AG04450 (cell line): ENCODE measurements at places on chromosomes 16 and 17. TPM values are rescaled to one million over a fixed set of nuclear protein-coding genes. Genes with fewer than 3 reads are reported as not detected.

DNA sequence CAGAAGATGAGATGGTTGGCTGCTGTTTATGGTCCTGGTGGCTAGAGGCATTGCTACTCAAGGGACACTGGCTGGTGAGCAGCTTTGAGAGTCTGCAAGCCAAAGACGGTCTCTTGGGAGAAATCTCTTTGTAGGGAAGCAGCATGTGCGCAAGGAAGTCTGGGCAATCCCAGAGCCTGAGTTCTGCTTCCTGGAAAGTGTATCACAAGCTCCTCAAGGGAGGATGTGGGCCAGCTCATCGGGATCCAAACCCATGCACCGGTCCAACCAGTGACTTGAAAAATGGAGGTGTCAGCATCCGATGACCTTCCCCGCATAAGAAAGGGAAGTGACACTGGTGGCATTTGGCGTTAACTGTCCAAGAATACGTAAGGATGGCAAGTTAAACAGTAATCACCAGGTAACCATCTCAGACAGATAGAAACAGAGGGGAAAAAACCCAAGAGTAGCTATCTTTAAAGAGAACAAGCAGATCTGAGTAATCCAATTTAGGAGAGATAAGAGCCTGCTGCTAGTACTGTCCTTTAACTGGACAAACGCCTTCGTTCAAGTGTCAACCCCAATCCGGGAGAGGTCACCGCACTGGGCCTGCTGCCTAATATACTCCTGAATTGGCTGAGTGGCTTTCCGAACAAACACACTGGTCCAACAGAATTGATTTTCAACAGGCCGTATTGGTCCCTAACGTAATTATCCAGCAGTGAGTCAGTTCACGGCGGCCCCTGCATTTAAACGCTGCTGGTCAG is 303.0 kb upstream of the ZFHX3 start:
- no peak for DNase-seq

GRCh38 chr16:3656491-3657468 is 2.3 kb downstream of the DNASE1 start:
- no peak for DNase-seq

- DNase-seq, result no peak
Measured at GRCh38 chr16:19238406-19238805, 47.1 kb upstream of the CLEC19A start.

- DNase-seq, result no peak
Measured at GRCh38 chr16:2881783-2882649, 999 bp upstream of the FLYWCH2 start.

DNA sequence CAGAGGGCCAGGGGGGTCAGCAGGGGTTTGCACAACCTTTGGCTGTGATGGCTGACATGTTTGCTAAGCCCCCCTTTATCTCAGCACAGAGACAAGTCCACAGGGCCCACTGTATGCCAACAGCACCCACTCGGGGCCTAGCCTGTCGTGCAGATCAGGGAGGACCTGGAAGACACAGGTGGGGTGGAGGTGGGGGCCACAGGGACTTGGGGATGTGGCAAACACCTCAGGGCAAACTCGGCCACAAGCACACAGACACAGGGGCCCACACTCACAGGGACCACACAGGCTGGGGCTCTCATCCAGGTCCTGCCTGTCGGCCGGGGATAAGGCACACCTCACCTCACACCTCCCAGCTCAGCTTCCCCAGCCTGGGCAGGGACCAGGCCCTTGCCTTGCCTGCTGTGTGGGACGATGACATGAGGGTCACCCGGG is 87.9 kb downstream of the C16orf78 start:
- DNase-seq, result no peak

DNA sequence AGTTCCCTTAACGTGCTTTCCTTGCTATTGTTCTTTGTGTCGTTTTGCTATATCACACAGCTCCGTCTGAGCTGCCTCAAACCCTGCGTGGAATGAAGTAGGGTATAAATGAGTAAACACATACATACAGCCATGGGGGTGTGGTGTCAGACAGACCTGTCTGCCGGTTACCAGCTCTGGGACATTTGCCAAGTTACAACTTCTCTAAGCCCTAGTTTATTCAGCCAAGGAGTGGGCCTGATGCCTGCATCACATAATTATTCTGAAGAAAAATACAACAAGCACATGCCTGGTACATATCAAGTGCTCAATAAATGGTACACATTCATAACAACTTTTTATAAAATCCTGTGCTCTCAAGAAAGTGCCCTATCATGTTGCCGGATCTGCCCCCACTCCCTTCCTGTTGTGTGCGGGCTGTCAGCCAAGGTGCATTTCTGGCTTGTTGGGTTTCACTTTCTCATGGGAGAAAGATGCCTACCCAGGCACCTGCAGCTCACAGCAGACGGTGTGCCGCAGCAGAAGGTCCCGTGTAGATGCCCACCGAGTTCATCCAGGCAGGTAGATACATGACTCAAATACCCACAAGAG is 30.5 kb downstream of the SMPD3 start:
- no peak for DNase-seq

- DNase-seq, result no peak
Measured at GRCh38 chr17:34827008-34827407, 134.3 kb downstream of the CCT6B start.

GRCh38 chr16:85490407-85491057 is 122.6 kb upstream of the GSE1 start:
- no peak for DNase-seq

GRCh38 chr17:82060614-82061013 is 5.0 kb downstream of the DUS1L start:
- no peak for DNase-seq

- DNase-seq, result no peak
Measured at GRCh38 chr17:63033142-63033541, 67.1 kb downstream of the TANC2 start.

DNA sequence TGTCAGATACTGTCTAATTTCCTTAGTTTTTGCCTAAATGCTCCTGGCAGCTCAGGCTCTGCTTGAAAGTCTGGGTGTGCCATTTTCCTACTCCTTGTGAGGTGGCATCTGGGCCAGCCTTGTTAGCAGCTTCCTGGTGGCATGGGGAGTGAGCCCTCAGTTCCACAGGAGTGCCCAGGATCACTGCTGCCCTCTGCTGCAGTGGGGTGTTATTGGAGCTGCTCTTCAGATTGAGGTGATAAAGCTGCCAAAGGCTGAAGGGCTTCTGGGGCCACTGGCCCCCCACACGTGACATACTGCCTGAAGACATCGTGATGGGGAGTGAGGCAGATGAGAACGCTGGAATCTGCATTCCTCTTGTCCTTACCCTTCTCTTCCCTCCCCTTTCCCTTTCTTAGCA is 27.4 kb downstream of the CEP95 start:
- DNase-seq, result no peak

- no peak for DNase-seq
Measured at GRCh38 chr17:41416479-41416878, 7.9 kb downstream of the KRT37 start.

- DNase-seq, result no peak
Measured at GRCh38 chr16:56517206-56517605, 2.6 kb downstream of the BBS2 start.

DNA sequence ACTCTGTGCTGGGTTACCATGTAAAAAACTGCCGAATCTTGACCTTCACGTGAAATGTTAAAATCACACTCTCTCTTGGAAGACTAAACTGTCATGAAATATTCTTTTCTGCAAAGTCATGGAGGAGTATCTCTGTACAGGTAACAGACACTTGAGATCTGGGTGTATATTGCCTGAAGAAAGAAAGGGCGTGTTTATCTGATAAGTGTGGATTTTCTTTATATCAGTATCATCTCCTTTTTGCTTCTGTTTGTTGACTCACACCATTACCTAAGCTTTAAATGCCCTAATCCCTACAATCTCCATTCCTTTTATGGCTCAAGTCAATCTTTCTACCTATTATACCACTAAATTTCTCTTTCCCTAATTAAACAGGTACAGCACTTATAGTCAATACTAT is 673.2 kb upstream of the SOX9 start:
- no peak for DNase-seq

- no peak for DNase-seq
Measured at GRCh38 chr16:1966460-1966859, at the start of gene RNF151. Gene RNF151, plus strand, starts transcription at chr16:1966856. Its CDS starts 26 bp downstream, at chr16:1966882.

DNA sequence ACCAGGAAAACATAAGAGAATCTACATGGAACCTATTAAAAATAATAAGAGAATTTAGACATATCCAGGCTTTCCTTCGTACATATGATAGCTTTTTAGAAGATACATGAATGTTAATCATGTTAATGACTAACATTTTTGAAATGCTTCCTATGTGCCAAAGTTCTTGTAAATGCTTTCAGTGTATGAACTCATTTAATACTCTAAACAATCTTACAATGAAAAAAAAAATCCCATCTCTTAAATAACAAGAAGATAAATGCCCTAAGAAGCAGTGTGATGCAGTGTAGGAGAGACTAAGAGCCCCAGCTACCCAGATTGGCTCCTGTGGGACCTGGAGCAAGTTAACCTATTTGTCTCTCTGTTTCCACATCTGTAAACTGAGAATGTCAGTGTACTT is 220.4 kb upstream of the MYOCD start:
- no peak for DNase-seq

DNA sequence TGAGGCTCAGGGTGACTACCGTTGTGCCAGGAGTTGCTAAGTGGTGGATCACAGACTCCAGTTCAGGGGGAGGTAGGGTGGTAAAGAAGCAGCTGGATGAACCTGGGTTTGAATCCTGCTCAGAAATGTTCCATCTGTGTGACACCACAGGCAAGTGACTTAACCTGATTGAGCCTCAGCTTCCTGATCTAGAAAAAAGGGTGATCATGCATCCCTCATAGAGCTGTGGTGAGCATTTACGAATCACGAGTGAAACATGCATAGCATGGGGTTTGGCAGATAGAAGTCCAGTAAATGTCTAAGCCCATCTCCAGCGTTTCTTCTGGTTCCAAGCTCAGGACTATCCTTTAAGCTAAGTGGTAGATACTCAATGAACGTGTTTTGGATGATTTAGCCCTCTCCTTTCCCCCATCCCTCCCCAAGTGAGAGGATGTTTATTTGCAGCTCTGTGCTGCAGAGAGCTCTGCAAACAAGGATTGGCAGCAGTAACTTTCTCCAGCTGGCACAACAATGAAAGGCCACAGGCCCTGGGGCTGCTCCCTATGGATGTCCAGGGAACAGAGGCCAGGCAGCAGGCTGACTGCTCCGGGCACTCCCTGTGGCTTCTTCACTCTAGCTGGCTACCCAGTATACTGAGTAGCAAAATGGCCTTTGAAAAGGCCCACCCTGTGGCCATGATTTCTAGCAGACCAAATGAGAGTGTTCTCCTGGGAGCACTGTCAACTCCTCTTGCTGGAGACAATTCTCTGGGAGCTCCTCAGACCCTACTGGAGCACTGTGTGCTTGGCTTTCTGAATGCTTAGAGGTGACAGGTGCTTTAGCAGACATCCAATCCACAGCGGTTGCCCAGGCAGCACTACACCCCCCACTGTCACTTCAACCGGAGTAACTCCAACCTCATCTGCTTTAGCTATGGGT is 21.3 kb downstream of the CA4 start:
- no peak for DNase-seq

DNA sequence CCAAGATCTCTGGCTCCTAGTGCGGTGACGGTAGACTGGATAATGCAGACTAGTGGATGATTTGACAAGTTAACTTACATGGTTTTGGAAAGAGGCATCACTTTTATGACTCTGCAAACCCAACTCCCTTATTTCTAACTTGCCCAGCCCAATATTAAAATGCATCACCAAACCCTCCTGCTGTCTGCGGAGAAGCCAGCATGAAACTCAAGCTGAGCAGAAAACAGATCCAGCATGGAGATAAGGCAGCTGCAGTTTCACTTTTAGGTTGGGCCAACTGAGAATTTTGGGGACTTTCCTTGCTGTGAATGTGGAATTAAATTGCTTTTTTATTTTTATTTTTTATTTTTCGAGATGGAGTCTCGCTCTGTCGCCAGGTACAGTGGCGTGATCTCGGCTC is 27.8 kb downstream of the CDH1 start:
- DNase-seq, result no peak

DNA sequence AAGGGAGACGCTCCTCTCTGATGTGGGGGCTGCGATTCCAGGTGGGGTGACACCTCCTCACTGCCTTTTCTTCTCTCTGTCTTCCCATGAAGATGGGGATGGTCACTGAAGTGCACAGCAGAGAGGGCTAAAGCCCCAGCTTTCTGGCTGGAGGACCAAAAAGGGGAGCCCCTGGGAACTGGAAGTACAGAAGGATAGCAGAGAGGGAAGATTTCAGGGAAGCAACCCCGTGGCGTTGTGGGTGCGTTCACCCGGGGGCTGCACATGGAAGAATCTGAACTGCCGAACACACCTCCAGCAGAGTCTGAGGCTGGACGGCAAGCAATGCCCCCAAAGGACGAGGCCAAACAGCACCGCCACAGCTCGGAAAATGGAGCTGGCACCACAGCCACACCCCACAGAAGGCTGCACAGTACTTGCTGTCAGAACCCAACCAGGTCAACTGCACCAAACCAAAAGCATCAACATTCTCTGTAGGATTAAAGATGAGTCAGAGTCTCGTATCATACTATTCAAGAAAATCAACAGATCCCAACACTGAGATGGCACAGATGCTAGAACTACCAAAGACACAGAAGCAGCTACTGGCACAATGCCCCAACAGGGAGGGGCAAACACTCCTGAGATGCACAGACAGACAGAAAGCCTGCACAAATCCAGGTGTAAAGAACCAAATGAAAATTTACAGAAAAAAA is 49.9 kb downstream of the MAP1LC3B start:
- no peak for DNase-seq

DNA sequence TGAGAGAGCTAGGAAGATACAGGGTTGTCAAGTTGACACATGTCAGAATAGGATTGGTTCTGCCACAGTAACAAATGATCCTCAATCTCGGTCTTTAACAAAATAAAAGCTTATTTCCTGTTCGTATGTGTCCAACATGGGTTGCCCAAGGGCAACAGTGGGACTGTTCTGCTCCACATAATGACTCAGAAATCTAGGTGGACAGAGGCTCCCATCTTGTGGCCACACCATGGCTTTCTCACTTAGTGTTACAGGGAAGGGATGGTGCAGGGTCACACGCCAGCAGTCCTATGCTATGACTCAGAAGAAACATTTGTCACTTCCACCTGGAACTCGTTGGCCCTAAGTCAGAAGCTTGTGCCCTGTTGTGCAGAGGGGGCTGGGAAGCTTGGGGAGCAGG is 364.9 kb downstream of the SNX29 start:
- no peak for DNase-seq

DNA sequence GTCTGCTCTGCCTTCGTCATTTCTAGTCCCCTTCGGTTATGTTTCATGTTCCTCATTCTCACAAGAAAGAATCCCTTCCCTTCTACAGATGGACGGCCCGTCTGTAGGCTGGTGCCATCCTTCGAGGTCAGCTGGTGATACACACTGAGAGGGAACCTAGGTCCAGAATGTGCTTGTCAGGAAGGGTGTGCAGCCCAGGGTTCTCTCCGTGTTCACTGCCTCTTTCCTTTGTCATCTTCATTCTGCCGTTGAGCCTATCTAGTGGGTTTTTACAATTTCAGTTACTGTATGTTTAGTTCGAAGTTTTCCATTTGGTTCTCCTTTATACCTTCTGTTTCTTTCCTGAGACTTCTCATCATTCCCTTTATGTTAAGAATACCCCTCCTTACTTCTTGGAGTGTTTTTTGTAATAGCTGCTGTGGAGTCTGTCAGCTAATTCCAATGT is 18.9 kb downstream of the KIAA0513 start:
- no peak for DNase-seq

Gene PABPN1L
- polyA plus RNA-seq, result not detected in 2 replicates

Gene SMPD3
- 0.01 TPM in 1 of 2 replicates, not detected in the other for polyA plus RNA-seq

Gene IFI35
- polyA plus RNA-seq, result 24.1 and 25.7 TPM in 2 replicates

Gene VAT1
- polyA plus RNA-seq, result 228 and 236 TPM in 2 replicates

Gene ABCC11
- 0.06 and 0.19 TPM in 2 replicates for polyA plus RNA-seq

Gene CHRNE
- 0.07 and 0.19 TPM in 2 replicates for polyA plus RNA-seq

Gene B4GALNT2
- polyA plus RNA-seq, result 0.01 TPM in 2 replicates

Gene KRT9
- not detected in 2 replicates for polyA plus RNA-seq

Gene CRHR1
- not detected in 2 replicates for polyA plus RNA-seq

Gene CCL3
- polyA plus RNA-seq, result not detected in 2 replicates

Gene GNGT2
- 0.16 and 0.21 TPM in 2 replicates for polyA plus RNA-seq

Gene UNC45B
- polyA plus RNA-seq, result not detected in 2 replicates

Gene RAB37
- polyA plus RNA-seq, result 0.16 and 0.21 TPM in 2 replicates
